Kidney epithelial cell (primary cell): ENCODE measurements at places on chromosomes 5 and 9.

DNA sequence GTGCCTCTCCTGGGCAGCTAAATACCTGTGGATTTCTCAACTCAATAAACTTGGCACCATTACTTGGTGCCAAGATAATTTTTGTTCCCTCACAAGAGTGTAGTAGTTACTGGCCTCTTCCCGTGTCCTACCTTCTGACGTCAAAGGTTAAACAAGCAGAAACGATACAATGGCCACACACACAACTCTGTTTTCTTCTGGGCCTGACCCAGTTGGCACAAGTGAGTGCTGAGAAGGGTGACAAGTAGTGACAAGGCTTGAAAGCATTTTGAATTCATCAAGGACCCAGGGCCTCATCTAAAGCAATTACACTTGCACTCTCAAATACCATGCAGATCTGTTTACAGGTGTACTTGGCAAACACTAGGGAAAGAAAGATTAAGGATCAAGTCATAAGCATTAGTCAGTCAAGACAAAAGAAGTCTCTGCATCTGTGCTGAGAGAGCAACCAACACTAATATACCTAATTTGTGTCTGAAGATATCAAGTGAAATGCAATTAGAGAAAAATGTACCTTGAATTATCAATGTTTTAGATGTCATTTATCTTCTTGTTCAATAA is 30.8 kb downstream of the RASEF start:
- DNase-seq, result no peak

- DNase-seq, result no peak
Observed at GRCh38 chr9:113909421-113909820, 33.3 kb downstream of the ZNF618 start.

DNA sequence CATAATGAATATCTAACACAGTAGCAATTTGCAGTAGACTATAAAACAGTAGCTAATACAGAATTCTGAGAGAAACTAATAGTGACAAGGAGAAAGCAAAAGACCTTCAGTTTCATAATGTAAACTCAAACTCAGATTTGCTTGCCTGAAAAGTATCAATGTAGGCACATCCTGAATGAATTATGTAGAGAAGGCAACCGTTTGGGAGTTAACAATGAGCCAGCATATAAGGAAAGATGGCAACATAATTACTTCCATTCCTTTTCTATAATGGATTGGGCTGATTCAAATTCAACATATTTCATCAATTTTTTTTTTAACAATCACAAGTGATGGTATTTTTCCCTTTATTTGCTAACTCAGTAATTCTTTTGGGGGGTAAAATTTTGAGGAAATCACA is 261.6 kb downstream of the SEMA5A start:
- DNase-seq, result no peak

DNA sequence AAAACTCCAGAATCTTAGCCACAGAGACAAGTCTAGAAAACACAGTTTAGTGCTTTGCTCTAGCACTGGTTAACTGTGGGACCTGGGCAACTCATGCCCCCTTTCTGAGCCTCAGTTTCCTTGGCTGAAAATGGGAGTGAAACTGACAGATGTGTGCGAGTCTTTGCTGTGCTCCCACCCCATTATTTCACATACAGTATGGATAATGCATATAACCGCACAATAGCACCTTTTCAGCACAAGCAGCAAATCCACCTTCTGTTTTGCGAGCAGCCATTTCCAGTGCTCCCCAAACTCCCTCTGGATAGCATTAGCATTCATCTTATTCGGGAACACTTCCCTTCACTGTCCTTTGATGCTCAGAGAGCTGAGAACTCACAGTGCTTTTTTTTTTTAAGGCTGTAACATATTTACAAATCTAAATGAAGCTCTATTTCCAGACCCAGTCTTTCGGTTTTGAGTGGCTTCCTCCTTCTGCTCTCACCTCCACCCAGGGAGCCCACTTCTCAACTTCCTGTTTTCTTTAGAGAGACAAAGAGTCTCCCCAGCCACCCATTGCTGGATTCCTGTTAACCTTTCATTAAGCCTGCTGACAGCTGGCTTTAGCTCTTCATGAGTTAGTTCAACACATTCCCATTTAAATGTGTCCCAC is 49.2 kb downstream of the TIMD4 start:
- DNase-seq, result no peak

DNA sequence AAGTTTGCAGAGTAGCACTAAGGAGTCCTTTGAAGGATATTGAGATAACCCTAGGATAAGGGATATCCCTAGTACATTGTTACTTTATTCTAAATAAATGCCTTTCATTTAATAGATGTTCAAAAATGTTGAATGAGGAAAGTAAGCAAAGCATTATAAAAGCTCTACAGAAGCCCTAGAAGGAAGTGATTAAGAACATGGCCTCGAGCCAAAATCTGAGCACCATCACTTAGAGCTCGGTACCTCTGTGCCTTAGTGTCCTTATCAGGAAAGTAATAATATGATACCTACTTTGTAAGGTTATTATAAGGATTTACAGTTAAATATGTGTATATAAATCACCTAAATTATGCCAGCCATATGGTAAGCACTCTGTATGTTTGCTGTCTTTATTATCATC is 242.6 kb downstream of the KIAA0825 start:
- no peak for DNase-seq
